ENCODE measurements at places on chromosomes 13 and 19. TPM values are rescaled to one million over a fixed set of nuclear protein-coding genes. Genes with fewer than 3 reads are reported as not detected.

DNA sequence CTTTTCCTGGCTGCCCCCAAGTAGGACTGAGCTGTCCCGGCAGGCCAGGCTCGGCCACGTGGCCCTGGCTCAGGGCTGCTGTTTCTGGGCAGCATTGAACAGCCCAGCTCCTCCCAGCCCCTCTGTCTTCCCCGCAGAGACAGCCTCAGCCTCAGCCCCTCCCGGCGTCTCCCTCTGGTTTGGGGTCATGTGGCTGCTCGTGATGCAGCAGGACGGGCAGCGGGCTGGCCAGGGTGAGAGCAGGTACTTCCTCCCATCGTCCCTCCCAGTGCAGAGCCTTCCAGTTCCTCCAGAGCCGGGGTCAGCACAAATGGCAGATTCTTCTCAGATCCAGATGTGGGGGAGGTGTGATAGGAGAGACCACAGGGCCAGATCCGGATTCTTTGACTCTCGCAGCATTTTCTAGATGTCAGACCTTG lies 114.6 kb downstream of the KDM4B start:
- no peak for DNase-seq
- no peaks in the 10 kb centered on the region for H3K4me1 ChIP-seq
- H3K4me3 ChIP-seq = no peak overlapping the region
- H3K36me3 ChIP-seq = peaks cover 89% of the 10 kb centered on the region
- H3K27ac ChIP-seq = no peak overlapping the region
- H3K27me3 ChIP-seq = no peaks in the 10 kb centered on the region

DNA sequence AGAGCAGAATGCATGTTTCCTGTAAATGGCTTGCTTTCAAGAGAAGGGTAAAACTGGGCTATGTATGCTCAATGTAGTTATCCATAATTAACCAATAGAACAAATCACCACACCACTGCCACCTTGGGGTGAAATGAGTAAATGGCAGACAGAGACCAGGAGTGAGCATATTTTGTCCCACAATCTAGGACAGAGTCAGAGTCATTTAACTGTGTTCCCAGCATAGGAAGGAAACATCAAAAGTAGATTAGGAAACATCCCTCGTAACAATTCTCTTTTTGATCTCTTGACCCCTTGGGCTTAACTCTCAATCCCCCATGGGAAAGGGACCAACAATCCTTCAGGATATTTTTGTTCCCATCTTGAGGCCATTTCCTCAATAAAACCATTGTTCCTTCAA lies 224.8 kb downstream of the NHLRC3 start:
- H3K36me3 ChIP-seq = no peaks in the 10 kb centered on the region
- H3K4me1 ChIP-seq = peaks cover 32% of the 10 kb centered on the region
- H3K4me3 ChIP-seq = no peak overlapping the region
- H3K27me3 ChIP-seq = no peaks in the 10 kb centered on the region

The KLF5 gene
- total RNA-seq = 46.6 TPM

GRCh38 chr19:47805313-47805712 lies 962 bp upstream of the TPRX1 start:
- H3K27ac ChIP-seq = no peak overlapping the region
- H3K4me1 ChIP-seq = no peaks in the 10 kb centered on the region
- no peak for DNase-seq
- H3K36me3 ChIP-seq = no peaks in the 10 kb centered on the region
- peaks cover 4% of the 10 kb centered on the region for H3K27me3 ChIP-seq

The SIGLEC8 gene
- 3.0 TPM for total RNA-seq

DNA sequence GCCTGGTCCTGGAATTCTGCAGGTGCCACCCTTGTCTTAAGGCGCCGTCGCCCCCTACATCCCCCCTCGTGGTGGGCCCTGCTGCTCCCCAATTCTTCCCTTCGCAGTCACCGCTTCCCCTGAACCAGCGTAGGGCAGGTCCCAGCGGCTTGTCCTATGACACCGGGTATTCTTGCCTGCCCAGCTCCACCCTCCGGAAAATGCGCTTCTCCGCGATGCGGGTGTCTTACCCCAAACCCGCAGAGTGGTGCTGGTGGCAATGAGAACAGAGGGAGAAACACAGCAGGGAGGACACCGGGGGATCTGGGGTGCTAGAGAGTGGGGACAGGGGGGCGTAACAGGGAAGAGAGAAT lies 9.0 kb downstream of the ZNF808 start:
- H3K27ac ChIP-seq = peak overlapping the region; percentile 69
- no peaks in the 10 kb centered on the region for H3K27me3 ChIP-seq
- peaks cover 15% of the 10 kb centered on the region for H3K4me1 ChIP-seq
- no peak for DNase-seq
- H3K4me3 ChIP-seq = peak overlapping the region; percentile 60
- peaks cover 6% of the 10 kb centered on the region for H3K36me3 ChIP-seq

- DNase-seq = no peak
- peaks cover 9% of the 10 kb centered on the region for H3K27me3 ChIP-seq
- H3K27ac ChIP-seq = no peak overlapping the region
Measured at GRCh38 chr19:32238076-32238475, 107.3 kb upstream of the ZNF507 start.

GRCh38 chr19:16376649-16377048 lies 52.0 kb downstream of the KLF2 start:
- H3K27ac ChIP-seq = peak overlapping the region; percentile 36
- H3K36me3 ChIP-seq = peaks cover 26% of the 10 kb centered on the region
- no peaks in the 10 kb centered on the region for H3K27me3 ChIP-seq
- peaks cover 55% of the 10 kb centered on the region for H3K4me1 ChIP-seq

- no peak overlapping the region for H3K27ac ChIP-seq
- H3K4me3 ChIP-seq = no peak overlapping the region
- no peak for DNase-seq
- H3K4me1 ChIP-seq = no peaks in the 10 kb centered on the region
- H3K27me3 ChIP-seq = peaks cover 44% of the 10 kb centered on the region
Measured at GRCh38 chr19:49073514-49074378, 1.2 kb upstream of the KCNA7 start.
